ENCODE measurements at places on chromosomes 16 and 17.

- no peak for DNase-seq
These were observed 67.5 kb downstream of the GNAO1 start for GRCh38 chr16:56258508-56259424.

- DNase-seq = peak; percentile 28
These were observed 13.4 kb downstream of the MFSD6L start for GRCh38 chr17:8785547-8786413.

DNA sequence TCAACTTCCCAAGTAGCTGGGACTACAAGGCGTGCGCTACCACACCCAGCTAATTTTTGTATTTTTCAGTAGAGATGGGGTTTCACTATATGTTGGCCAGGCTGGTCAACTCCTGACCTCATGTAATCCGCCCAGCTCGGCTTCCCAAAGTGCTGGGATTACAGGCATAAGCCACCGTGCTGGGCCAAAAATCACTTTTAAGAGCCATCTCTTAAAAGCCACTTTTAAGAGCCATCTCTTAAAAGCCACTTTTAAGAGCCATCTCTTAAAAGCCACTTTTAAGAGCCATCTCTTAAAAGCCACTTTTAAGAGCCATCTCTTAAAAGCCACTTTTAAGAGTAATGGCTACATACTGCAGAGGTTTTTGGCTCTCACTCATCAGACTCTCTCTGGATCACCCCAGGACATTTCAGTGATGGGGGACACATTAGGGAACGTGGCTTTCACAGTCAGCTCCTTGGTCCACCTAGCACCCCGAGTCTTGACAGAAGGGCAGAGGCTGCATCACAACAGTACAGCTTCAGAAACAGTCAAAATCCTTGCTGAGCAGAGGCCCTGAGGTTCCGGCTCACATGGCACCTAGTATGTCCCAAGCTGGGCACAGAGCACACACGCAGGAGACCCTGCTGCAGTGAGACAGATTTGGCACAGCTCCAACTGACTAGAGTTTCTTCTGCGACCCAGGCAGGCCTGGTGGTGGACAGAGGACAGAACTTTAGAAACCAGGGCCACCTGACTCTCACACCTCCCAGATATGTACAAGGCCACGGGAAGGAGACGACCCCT, 23.6 kb downstream of the RANBP10 start:
- no peak for DNase-seq

DNA sequence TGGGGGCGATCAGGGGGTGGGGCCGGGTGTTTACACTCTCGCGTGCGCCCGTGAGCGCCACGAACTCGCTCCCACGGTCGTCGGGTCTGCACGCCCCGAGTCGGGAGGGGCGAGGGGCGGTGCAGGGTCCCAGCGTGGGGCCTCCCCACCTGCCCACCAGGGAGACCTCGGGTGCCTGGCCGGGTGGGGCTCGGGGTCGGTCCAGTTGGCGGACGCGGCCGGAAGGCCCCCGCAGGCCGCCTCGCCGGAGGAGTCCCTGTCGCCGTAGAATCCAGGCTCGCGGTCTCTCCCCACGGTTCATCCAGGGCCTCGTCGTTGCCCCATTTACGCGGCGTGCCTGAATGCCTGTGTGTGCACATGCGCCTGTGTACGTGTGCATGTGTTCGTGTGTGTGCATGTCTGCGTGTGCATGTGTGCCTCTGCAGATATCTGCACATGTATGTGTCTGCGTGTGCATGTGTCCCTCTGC, 510 bp upstream of the RAB40B start:
- DNase-seq = no peak

- peak; percentile 6 for DNase-seq
These were observed 61.6 kb downstream of the TIMM22 start for GRCh38 chr17:1058423-1059130.

All from stimulated activated CD8-positive, alpha-beta memory T cell treated with anti-CD3 and anti-CD28 coated beads, Interleukin-2, amount 100 ng/mL, for 1 hour (primary cell).